ENCODE measurements at places on chromosomes 6 and 20. TPM values are rescaled to one million over a fixed set of nuclear protein-coding genes. Genes with fewer than 3 reads are reported as not detected.

GRCh38 chr6:156379392-156380289 lies 397.5 kb upstream of the ARID1B start:
- DNase-seq, result no peak

SNX3 gene
- 40.8 TPM for total RNA-seq

- DNase-seq, result no peak
These were observed 12.8 kb downstream of the HMGCLL1 start for GRCh38 chr6:55566036-55566710.

GRM1 gene
- total RNA-seq, result not detected

- DNase-seq, result no peak
These were observed 67.2 kb downstream of the POPDC3 start for GRCh38 chr6:105112577-105112976.

OR10C1 gene
- total RNA-seq, result not detected

SLCO4A1 gene
- 42.9 TPM for total RNA-seq

DNA sequence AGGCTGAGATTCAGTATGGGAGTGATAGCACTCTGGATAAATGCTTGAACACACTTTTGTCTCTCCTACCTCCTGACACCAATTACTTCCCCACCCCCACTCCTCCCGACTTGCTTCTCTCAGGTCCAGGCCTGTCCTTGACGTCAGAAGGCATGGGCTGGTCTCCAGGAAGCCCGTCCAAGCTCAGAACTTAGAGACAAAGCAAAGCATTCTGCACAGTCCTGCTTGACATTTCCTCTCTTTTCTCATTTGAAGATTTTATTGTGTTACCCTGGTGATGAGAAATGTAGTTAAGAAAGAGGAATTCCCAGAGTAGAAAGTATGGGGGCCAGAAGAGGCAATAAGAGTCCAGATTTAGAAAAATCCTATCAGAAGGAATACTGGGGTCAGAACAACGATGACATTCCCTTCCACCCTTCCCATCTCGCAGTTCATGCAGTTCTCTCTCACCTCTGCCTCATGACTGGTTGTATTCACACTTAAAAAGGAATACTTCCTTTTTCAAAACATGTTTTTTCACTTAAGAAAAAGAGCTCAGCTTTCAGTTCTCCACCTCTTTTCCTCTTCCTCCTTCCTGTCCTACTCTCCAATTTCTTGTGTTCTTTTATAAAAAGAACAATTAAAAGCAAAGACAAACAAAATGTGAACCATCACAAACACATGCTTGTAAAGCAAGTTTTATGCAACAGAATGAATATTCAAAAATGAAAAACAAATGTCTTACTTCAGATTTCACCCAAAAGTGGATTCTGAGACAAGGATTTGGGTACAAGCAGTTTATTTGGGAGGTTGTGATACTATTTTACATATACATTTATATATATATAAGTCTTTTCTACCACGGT lies 18.5 kb upstream of the FAM184A start:
- DNase-seq, result no peak

DNA sequence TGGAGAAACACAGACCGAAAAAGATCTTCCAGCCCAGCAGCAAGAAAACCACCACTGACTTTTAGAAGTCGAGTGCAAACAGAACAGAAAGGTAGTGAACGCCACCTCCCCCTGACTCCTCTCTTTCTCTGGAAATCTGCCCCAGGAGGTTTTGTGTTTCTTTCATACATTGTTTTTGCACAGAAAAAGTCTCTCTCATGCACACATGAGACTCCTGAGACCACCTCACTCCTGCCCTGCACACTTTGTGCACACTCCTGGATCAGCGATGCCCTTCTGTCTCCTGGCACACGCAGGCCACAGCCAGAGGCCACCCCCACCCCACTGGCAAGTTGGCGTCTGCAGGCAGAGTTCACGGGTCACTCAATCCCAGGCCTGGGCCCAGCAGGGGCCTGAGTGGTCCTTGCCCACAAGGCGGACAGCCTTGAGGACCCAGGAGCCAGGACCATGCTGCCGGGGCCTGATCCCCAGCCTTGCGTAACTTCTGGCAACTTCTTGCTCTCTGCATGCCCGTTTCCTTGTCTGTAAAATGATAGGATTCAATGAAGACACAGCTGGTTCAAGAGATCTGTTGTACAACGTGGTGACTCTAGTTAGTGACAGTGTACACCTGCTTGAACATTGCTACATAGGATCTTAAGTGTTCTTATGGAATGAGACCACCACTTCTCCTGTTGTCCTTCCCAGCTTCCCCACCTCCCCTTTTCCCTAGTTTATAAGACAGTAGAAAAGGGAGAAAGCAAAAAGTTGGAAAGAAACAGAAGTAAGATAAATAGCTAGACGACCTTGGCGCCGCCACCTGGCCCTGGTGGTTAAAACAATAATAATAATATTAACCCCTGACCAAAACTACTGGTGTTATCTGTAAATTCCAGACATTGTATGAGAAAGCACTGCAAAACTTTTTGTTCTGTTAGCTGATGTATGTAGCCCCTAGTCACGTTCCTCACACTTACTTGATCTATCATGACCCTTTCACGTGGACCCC lies 30.2 kb upstream of the CST7 start:
- DNase-seq, result no peak

DNA sequence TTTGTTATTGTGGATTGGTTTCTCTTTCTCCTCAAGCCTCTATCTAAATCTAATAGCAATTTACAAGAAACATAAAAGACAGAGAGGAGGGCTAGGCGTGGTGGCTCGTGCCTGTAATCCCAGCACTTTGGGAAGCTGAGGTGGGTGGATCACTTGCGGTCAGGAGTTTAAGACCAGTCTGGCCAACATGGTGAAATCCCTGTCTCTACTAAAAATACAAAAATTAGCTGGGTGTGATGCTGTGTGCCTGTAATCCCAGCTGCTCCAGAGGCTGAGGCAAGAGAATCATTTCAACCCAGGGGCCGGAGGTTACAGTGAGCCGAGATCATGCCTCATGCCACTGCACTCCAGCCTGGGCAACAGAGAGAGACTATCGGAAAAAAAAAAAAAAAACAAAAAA lies 46.6 kb downstream of the SLC2A12 start:
- DNase-seq, result no peak

DNA sequence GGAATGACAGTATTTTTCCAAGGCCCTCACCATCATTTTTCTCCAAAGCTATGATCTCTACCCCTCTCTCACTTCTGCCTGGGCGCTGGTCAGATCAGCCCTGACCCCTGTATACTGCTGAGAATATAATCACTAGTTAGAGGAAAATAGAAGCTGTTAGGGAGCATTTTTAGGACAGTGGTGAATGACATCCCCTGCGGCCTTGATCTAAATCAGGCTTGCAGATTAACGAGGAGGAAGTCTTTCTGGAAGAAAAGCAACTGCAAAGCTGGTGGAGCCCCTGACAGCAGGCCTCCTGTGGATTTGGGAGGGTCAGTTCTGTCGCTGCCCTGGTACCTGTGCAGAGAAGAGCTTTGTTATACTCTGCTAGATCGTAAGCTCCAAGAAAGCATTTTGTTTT lies 107.9 kb downstream of the RPP40 start:
- DNase-seq, result no peak

RAB44 gene
- 7.9 TPM for total RNA-seq

DNA sequence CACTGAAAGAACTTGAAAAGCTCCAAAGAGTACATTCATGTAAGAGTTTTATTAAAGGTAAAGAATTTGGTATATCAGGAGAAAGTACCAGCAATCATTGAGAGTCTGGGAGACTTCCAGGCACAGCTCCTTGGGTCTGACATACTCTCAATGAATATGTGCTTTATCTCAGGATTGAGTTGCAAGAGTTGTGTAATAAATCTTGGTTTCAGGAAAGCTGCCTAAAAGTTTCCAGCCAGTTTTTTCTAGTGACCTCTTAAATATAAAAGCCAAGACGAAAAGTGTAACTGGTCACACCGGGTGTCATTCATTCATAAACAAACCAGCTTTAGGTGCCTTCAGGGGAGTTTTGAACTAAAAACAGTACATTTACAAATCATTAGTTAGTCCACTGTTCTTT lies 21.6 kb upstream of the GJA1 start:
- no peak for DNase-seq

DNA sequence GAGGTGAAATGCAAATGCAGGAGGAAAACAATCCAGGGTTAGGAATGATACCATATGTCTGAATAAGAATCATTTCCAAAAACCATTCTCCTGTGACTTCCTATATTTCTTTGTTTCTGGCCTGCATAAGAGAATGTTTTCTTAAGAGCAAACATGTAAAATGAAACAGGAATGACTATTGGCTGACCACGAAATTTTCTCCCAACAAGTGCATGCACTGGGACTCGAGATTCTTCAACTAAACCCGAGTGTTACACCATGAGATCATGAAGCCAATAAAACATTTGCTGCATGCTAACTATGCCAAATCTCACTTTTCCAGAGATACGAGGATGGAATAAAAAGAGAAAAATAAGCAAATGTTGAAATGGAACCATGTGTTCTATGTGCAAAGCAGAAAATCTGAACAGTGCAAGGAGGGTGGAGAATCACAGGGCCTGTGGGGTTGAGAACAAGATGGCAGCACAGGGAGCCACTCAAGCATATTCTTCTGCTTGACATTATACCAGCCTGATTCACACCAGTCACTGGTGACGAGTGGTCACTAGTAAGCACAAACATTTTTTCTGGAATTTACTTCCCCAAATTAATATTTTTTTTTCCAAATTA lies 212.2 kb upstream of the FOXA2 start:
- DNase-seq, result no peak

Data from natural killer cell treated with Interleukin-12 subunit alpha and Interleukin-12 subunit beta and Interleukin-15 and Interleukin-18, amount 100 ng/mL, for 72 hours (primary cell).